ENCODE measurements at places on chromosomes 3 and 15.

- no peak for DNase-seq
Observed at GRCh38 chr3:172258624-172259023, 189.6 kb downstream of the GHSR start.

DNA sequence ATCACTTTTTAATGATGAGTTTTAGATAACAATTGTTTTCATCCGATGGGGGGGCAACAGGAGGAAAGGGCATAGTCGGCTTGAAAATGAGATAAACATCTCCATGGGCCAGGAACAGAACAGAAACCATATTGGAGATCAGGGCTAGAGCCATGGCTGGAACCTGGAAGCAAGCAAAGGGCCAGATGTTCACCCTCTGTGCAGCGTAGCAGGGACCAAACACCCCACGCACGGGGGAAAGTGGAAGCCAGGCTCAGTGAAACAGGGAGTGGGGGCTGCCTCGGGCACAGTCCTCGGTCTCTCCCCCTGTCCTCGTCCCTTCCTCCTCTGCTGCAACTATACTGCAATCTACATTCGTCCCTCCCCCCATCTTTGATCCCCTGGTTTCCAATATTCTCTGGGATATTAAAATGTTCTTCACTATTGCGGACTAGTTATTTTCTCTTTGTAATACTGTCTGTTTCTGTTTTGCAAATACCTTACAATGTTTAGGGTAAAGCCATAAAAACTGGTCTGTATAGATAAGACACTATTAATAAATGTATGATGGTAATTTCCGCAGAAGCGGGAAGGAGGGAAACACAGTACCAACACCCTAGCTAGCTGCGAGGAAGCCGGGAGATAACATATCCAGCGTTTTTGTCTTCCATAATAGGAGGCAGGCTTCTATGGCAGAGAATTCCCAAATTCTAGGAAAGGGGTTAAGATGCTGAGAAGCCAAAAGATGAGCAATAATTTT lies 121.5 kb downstream of the XXYLT1 start:
- DNase-seq, result no peak

DNA sequence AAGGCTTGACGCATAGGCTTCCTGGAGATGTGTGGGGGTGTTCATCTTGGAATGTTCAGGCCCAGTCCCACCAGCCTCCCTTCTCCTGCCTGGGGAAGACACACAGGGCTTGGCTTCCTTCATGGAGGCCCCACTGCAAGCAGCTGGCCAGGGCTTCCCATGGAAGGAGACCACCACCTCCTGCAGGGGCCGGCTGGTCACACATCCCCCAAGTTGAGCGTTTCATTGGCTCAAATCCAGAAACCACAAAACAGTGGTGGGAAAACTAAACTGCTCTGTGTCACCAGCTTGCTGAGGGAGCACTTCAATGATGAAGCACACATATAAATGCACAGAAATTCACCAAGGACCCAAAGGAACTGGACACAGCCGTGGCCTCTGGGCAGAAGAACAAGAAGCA lies 8.3 kb downstream of the IQSEC1 start:
- DNase-seq, result no peak

GRCh38 chr3:62046326-62046725 lies 327.0 kb downstream of the FEZF2 start:
- no peak for DNase-seq

DNA sequence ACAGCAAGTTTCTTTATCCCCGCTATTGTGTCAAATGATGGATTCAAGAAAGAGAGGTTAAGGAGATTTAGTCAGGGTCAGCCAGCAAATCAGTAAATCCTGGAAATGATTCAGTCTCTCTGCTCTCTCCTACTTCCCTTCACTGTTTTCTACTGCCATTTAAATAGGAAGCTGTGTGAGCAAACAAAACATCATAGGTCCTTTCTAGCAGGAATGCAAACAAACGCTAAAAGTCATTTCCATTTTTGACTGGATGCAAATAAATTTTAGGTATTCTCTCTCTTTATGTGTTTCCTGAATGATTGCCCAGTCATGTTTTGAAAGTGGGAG lies 299.4 kb upstream of the RORA start:
- DNase-seq, result no peak

DNA sequence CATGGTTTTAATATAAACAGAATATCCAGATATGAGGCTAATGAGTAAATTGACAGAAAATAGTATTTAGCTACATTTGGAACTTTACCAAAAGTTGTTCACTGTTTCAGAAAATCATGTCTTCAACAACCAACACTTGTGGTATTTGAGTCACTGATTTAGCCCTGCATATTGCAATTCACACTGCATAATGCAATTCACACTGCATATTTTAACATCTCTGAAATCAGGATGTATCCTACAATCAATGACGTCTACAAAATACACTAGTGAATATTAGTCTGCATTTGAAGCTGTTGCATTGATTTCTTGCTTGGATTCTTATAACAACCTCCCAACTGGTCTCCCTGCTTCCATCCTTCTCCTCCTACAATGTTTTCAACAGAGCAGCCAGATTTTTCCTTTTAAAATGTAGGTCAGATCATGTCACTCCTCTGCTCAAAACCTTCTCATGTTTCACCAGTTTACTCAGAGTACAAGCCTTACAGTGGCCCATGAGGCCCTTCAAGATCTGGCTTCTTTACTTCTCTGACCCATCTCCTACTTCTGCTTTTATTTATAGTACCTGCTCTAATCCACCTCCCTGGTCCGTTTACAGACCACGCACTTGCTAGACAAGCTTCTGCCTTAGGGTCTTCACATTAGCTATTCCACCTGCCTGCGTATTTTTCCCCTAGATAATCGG lies 11.4 kb upstream of the RAB11A start:
- DNase-seq, result no peak

DNA sequence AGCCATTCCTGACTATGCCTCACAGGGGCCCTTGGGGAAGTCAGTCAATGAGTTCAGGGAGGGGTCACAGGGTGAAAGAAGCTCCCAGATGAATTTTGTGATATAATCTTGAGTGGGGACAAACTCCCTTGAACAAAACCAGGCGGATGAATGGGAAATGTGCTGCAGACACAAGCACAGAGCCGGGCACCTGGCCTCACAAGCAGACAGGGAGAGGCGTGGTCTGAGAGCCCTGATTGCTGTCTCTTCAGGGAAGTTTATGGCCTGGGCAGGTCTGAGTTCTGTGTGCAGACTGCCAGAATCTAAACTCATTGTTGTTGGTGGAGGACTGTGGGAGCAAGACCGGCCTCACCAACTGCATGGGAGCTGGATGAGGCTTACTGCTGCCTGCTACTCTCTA lies 591.8 kb downstream of the EPHA3 start:
- DNase-seq, result no peak

DNA sequence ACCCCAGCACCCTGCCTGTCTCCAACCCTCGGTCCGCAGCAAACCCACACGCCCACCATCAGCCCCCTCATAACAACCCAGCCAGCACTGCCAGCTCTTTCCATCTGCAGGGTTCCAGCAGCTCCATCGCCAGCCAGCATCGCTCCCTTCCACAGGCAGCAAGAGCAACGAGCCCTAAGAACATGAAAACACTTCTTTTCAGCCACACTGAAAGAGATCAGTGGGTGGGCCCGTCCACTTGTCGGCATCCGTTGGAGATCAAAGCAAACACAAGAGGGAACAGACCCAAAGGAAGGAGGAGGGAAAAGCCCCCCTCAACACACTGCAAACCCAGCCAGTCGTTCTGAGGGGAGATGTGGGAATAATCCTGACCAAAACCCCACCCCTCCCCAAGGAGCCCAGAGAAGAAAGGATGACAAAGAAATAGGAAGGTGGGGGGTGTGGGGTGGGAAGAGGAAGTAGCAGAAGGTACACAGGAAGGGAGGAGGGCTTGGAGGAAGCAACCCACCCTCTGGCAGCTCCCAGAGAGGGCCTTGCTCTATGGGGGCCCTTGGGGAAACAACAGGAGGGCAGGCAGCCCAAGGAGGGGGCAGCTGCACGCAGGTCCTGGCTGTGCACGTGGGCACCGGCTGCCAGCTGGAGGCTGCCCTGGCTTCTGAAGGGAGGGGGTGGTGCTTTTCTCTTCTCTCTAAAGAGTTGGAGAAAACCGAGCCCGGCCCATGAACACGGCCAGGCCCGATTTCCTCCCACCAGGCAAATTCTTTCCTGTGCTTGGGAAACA lies 473.6 kb upstream of the PROK2 start:
- no peak for DNase-seq

Data from smooth muscle cell of the brain vasculature (primary cell).